ENCODE measurements at places on chromosomes 4 and X.

DNA sequence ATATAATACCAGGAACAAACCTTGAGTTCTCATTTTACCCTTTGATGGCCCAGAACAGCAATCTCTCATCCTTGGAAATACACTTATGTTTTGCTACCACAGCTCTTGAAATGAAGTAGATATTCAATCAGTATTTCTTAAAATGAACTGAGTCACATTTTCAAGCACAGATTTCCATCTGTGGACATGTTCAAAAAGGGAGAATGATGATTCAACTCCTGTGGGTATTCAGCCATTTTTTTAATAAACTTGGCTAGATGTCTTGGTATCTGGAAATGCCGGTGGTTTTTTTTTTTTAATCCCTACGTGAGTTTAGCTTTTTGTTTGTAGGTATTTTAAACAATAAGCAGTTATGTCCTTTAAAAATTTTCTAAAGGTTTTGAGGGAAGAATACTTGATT lies 64.2 kb upstream of the TRPC5OS start:
- no peak for DNase-seq

DNA sequence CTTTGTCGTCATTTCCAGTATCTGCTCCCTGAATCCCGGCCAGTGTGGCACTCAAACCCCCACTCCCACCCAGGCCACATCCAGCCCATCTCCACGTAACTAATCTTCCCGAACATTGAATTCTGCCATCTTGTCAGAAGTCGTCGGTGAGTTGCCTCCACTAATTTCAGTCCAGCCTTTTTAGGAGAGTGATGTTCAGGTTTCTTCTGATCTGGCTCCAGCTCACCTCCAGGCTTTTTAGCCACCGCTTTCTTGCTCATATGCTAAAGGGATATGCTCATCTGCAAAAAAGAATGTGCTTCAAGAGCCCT lies 1.3 kb downstream of the TMEM165 start:
- DNase-seq: no peak

DNA sequence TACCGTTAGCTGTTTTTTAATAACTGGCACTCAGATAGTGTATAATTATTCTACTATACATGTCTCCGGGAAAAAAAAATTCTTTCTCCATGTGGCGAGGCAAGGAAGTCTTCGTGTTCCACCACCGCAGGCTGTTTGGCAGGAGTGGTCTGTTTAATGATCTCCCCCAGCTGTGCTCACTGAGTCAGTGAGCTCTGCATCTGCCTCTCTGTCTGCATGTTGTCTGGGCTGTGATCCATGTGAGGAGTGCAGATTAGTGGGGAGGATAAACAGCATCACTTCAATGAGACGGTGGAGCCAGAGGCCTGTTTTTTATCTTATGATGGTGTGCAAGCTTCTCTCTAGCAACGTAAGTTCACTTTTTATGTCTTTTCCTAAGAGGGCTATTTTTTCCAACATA lies 69.8 kb downstream of the RPS3A start:
- peak; percentile 14 for DNase-seq

GRCh38 chr4:168618577-168619265 lies 121.9 kb downstream of the PALLD start:
- no peak for DNase-seq

- no peak for DNase-seq
Observed at GRCh38 chrX:40581336-40581920, 658 bp downstream of the ATP6AP2 start.

DNA sequence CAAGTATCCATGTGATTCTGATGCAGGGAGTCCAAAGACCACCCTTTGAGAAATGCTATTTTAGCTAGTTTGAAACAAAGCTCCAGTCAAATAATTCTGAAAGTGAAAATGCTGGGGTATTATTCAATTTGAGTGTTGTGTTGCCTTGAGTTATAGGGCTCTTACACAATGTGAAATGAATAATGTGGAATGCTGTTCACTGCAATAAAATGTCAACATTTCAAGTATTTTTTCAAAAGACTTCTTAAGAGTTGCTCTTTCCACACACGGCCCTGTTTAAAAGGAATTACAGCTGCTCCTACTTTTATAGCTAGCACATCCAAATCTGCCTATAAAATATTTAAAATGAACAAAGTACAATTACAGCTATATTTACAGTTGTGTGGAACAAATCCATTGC lies 27.5 kb upstream of the PLS3 start:
- DNase-seq: no peak

- no peak for DNase-seq
Observed at GRCh38 chr4:43276321-43276720, 383.8 kb downstream of the GRXCR1 start.

GRCh38 chr4:39134683-39135306 lies 47.5 kb upstream of the WDR19 start:
- DNase-seq: no peak

GRCh38 chr4:118224243-118224829 lies 128.5 kb downstream of the PRSS12 start:
- DNase-seq: peak; percentile 50

- no peak for DNase-seq
Observed at GRCh38 chrX:134761788-134762187, 103.5 kb upstream of the PLAC1 start.

DNA sequence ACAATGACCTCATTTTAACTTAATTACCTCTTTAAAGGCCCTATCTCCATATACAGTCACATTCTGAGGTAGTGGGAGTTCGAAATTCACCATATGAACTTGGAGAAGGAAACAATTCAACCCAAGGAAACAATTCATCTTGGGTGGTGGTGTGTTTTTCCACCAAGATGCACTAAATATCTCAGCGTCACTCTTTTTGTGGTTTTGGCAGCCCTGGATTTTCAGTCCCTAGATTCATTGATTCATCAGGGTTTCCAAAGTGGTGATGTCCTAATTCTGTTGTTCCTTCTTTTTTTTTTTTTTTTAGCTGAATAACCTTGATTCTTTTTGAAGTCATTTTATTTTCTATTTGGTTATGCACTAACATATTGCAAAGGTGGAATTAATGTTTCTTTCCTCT lies 162.6 kb upstream of the RAPGEF2 start:
- no peak for DNase-seq

- DNase-seq: no peak
Observed at GRCh38 chr4:8331575-8331955, 62.0 kb downstream of the HTRA3 start.

DNA sequence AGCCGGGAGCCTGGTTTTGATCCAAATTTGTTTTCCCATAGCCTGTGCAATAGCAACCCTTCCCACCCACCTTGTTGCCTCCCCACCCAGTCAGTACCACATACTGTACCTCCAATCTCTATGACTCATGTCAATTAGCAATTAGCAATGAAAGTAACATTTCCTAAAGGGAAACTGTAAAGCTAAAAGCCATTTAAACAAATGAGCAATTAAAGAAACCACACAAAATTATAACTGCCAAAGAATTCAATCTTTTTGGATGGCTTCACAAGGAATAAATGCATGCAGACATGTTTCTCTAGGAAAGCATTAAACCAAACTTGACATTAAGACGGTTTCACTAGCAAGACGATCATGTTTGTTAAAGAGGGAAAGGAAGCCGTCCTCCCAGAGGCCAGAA lies 169.0 kb upstream of the MAP3K15 start:
- DNase-seq: no peak

DNA sequence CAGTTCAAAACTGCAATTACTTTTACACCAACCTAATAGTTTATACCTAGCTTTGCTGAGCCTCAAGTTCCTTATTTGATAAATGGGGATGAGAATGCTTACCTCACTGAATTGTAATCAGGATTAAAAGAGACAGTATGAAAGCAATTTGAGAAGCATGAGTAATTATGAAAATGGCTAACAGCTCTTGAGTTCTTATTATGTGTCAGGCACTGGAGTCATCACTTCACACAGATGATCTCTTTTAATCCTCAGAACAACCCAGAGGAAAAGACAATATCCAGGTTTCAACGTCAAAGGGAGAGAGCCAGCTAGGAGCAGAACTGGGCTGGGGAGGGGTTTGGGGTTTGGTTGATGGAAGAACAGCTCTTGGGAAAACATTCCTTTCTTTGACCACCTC lies 221.0 kb upstream of the NWD2 start:
- DNase-seq: no peak

DNA sequence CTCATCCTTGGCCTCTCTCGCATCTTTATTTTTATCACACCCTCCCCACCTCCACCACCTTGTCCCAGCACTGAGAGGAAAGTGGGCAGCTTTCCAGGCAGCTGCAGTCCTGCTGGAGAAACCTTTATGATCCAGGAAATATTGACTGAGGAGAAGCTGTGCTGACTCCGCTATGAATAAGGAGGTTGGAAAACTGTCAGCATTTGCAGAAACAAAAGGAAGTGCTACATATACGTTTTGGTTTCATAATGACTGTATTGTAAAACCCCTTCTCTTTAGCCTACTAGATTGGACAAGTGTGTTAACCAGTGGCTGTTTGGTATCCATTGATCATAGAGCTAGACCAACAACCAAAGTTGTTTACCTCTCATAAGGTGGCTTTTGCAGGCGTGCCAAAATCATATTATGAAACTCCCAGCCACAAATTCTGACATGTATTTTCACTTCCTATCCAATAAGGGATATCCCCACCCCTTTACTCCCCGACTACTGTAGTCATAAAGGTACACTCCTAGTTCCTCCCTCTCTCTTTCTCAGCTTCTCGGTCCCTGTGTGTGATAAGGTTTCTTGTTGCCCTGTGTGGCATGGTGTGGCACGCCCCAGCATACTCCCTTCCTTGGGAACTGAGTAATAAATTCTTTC lies 88.4 kb downstream of the GPR143 start:
- DNase-seq: no peak

DNA sequence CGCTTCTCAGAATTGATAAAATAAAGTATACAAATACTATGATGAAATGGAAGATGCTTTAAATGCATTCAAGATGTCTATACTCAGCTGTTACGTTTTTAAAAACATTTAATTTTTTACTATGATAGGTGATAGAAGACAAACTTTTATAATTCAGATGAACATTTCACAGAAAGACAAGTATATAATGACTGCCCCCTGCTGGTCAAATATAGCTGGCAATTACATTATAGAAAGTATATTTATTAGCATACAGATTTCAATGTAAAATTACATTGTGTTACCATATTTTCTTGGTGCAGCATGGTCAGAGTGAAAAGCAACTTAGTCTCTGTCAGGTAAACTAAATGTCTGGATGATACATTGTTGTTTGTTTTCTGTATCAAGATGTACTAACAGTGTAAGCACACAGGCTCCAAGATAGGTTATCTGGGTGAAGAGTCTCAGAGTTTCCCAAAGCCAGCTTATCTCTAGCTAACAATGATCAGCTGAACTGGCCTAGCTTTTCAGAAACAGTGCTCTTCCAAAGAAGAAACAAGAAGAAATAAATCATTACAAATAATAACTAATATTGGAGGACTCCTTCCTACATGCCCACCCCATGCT lies 54.1 kb downstream of the SRPX start:
- DNase-seq: no peak

Measured in neuronal stem cell (in vitro differentiated cells).